Activated T-helper 2 cell treated with anti-CD3 and anti-CD28 coated beads, Interferon-gamma antibody, Interleukin-2, Interleukin-4, amounts not matched to agents 10 μg/mL and 5 μg/mL and 100 μg/mL, durations not matched to agents 14 hours and 24 hours and 36 hours (primary cell): ENCODE measurements at places on chromosomes 6 and 20.

DNA sequence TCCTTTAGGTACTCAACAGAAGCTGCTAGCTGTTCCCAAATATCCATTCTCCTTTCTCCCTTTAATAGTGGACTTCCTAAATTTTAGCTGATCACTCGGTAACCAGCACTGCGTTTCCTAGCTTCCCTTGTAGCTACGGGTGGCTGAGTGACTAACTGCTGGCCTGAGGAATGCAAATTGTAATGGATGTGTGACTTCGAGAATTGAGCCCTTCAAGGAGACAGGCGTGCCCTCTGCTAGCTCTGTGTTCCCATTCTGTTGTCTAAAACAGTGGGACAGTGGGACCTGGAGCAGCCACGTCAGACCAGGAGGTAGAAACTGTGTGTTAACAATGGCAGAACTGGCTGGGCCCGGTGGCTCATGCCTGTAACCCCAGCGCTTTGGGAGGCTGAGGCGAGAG, 56.5 kb downstream of the SCML4 start:
- no peak for DNase-seq

GRCh38 chr6:8054276-8054675, 9.9 kb downstream of the BLOC1S5 start:
- no peak for DNase-seq

DNA sequence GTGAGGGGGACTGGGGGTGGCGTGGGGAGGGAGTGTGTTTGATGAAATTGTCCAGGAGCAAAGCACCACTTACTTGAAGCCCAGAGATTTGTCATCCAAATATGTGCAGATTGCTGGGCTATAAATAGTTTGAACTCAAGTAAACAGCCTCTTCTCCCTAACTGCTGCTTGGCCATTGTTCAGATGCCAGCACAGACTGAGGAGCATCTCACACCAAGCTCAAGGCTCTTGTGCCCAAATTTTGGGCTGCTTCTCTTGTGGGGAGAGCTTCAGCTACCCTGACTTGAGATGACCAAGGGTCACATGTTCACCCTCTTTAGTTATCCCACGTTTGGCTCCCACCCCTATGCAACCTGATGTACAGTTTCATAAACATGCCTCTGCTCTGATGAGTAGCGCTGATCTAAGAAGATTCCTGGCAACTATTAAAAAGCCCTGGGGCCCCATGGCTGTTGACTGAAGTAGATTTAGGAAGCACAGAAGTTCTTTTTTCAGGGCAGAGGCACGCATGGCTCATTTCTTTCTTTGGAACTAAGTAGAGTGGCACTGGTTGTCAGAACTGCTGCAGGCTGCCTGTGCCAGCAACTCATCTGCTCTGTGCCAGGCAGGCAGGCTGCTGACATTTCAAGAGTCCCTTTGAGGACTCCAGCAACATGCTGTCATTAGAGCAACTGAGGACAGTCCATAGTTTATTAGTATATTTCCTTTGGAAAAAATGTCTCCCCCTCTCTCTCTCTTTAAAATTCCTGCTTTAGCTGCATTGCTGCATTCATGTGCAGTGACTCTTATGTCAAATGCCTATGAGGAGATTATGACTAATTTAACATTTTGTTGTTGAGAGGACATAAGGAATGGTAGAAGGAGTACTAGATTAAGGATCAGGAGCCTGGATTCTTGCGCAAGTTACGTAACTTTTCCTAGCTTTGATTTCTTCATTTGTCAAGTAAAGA, 9.6 kb upstream of the PKIG start:
- no peak for DNase-seq

- DNase-seq = no peak
Observed at GRCh38 chr20:39123185-39123557, 161.0 kb downstream of the DHX35 start.

DNA sequence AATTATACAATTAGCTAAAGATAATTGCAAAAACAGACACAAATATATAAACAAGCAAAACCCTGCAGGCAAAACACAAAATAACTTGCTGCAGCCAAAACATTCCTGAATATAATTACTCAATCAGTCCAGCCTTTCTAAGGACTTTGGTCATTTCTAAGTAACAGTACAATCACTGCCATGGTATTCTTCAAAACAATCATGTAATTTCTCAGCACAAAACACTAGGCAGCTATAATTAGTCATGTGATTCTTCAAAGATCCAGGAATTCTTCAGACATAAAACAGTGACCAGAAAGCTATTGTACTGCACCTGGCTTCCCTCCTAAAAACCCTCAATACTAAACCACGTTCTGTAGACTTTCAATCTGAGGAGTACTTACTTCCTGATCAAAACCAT, 881.1 kb downstream of the EPHA7 start:
- no peak for DNase-seq

DNA sequence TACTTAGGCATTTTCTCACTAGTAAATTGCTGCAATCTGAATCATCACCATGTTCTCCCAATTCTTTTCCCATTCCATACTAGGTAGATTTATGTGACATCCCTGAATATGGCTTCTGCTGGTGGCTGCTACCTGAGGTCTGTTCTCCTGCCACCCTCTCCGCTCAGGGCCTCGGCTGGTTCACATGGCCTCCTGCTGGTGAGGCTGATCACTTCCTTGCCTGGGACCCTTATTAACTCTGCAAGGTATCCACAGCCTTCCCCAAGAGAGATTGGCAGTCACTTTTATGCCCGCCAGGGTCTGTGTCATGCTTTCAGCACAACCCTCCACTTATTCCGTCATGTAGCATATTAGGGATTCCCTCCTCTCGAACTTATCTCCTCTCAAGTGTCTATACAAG, 424.5 kb upstream of the FLRT3 start:
- no peak for DNase-seq

DNA sequence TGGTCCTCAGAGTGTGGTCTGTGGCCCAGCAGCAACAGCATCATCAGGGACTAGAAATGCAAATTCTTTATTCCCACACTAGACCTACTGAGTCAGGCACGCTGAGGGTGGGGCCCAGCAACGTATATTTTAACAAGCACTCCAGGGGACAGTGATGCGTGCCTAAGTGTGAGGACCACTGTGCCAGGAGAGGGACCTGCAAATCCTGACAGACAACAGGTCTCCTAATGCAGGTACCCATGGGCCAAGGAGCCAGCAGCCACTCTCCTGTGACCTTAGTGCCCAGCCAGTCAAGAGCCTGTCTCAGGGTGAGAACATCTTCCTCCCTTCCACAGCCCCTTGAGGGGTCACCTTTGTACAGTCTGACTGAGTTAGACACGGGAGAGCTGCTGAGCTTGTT, 8.0 kb upstream of the MYLK2 start:
- no peak for DNase-seq

DNA sequence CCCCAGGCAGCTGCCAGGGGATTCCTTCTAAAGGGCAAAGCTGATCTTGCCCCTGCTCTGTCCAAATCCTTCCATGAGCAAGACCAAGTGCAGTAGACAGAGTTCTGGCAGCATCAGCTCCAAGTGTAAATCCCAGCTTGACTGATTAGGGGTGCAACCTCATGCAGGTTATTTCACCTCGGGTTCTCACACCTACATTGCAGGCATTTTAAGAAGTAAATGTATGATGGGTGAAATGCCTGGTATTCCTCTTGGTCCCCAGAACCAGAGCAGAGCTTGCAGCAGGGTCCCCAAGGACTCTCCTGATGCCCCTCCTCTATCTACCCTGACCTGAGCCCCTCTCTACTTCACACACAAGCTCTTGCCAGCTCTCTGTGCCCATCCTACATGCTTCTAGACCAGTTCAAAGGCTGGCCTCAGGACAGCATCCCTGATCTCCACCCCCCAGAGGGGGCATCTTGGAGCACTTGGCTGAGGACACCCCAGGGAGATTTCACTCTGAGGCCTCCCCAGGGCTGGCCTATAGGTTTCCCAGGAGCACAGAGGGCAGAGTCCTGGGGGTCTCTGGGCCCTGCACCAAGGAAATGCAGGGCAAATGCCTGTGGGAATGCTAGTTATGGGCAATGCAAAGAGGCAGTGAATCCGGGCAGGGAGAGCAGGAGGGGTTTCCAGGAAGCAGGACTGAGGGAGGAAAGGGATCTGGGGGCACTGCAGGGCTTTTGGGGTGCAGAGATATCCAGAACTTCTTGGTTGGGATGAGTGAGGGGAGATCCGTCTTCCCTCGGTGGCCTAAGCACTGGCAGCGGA, 1.0 kb downstream of the LZTS3 start:
- DNase-seq = no peak

- DNase-seq = no peak
Observed at GRCh38 chr6:145749632-145750031, 14.3 kb upstream of the EPM2A start.

GRCh38 chr20:13118676-13119075, 102.4 kb upstream of the ISM1 start:
- DNase-seq = no peak

- DNase-seq = no peak
Observed at GRCh38 chr20:13222319-13222716, 1.2 kb downstream of the ISM1 start.

DNA sequence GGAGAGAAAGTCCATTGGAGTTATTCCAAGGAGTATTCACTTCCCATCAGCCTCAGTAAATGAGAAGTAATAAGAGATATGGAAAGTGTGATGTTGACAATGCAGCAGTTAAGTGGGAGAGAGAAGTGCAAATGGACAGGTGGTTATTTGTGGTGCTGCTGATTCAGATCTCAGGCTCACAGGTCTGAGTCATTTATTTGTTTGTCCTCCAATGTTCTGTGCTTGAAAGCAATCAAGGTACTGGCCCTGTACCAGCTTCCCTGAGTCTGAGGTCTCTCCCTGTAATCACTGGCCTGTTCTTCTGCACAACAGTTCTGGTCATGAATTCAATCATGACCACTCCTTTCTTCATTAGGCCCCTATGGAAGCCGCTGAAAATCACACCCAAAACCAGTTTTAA, 827.7 kb downstream of the MAFB start:
- no peak for DNase-seq

DNA sequence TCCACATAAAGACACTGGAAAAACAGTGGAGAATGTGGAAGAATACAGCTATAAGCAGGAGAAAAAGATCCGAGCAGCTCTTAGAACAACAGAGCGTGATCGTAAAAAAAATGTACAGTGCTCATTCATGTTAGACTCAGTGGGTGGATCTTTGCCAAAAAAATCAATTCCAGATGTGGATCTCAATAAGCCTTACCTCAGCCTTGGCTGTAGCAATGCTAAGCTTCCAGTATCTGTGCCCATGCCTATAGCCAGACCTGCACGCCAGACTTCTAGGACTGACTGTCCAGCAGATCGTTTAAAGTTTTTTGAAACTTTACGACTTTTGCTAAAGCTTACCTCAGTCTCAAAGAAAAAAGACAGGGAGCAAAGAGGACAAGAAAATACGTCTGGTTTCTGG, 57.1 kb downstream of the MAP3K4 start:
- no peak for DNase-seq

DNA sequence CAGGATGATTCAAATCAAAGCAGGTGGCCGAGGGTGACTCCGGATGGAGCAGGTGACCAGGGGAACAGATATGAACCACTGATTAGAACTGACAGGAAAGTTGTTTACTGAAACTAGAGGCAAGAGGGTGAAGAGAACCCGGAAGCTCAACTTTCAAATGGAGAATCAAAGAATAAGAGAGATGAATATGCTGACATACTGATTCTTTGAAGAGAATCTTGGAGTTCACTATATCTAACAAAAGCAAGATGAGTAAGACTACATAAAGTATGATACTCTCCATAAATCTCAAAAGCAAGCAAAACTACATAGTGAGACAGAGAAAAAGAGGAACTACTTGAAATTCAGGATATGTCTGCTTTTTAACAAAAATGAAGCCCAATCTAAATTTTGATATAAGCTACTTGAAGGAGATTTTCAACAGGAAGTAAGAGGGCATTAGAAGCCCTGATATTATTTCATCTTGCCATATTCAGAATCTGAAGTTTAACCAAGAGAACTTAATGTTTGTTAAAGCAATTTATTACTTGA, 4.0 kb upstream of the UBD start:
- no peak for DNase-seq

DNA sequence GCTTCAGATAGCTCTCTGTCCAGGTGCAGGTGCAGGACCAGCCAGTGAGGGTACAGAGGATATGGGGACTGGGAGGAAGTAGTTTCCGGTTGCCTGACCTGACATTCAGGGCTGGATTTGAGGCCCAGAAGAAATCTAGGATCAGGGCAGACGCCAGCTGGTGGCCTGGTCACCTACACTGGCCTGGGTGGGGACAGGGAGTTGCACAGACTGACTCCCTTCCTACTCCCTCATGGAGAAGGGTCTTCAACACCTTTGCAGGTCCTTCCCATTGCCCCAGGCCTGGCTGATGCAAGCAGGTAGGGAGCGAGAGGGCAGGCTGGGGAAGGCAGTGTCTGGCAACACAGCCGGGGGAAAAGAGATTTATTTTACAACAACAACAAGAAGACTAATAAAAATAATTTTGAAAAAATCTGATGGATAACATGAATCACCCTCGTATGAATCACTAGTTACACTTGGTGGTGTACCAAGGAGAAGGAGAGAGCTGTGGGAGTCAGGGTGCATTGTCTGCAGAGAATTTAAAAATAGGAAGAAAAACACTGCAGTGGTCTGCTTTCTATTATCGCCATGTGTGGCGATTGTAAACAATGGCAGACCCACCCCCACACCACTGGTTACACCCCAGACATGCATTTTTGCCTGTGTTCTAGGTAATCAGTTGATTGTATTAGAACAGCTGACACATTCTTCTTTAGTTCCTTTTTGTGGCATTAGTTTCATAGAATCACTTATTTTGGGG, 62.3 kb upstream of the SNX9 start:
- DNase-seq = no peak

GRCh38 chr6:110882274-110882619, 7.7 kb downstream of the AMD1 start:
- no peak for DNase-seq

- no peak for DNase-seq
Observed at GRCh38 chr6:20755631-20756030, 221.4 kb downstream of the CDKAL1 start.

DNA sequence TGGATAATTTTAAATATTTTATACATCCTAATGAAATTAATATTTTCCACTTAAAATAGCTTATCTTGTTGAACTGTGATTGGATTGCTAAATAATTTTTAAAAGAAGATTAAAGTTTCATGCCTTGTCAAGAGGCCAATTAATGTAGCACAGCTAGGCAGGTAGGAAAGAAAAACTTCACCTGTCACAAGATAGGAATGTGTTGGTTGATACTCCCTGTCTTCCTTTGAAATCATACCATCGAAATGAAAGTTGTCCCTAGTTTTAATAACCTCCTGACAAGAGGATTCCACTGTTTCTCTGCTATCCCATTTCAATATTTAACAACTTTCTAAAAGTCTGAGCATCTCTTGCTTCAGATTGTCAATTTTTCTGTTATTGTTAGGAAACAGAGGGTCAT, 80.8 kb downstream of the BMP6 start:
- no peak for DNase-seq

DNA sequence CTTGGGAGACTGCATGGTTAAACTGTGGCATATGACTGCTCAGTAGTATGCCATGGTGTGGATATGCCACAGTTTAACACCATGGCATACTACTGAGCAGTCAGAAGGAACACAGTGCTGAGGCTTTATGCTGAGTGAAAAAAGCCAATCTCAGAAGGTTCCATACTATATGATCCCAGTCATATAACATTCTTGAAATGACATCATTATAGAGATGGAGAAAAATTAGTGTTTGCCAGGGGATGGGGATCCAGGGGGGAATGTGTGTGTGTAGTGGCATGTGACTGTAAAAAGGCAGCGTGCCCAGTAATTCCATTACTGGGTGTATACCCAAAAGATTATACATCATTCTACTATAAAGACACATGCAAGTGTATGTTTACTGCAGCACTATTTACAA, 85.8 kb downstream of the FOXF2 start:
- no peak for DNase-seq

GRCh38 chr6:142907544-142907943, 37.4 kb downstream of the HIVEP2 start:
- peak; percentile 19 for DNase-seq
